ENCODE measurements at places on chromosomes 16 and 17.

GRCh38 chr17:31320241-31320640 lies 1.2 kb downstream of the EVI2A start:
- no peak for DNase-seq

DNA sequence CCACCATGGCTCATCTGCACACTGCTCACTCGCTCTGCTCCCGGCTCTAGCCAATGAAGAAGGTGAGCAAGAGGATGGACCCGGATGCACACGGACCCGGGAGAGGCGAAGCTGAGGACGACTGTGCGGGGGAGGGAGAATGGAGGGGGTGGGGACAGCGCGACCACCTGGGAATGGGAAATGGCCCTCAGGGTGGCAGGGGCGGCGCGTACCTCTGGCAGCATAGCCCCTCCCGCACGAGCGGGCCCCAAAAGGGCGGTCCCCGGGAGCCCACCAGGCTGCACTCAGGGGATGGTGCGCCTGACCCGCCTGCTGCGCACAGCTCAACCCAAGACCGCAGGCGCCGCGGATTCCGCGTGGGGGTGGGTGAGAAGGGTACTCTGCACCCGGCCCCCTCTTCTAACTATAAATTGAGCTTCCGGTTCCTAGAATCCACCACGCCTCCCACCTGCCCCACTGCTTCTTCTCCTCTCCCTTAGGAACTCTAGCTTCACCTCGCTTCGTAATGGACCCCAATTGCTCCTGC lies 6.1 kb downstream of the MT1H start:
- DNase-seq = peak; percentile 59

DNA sequence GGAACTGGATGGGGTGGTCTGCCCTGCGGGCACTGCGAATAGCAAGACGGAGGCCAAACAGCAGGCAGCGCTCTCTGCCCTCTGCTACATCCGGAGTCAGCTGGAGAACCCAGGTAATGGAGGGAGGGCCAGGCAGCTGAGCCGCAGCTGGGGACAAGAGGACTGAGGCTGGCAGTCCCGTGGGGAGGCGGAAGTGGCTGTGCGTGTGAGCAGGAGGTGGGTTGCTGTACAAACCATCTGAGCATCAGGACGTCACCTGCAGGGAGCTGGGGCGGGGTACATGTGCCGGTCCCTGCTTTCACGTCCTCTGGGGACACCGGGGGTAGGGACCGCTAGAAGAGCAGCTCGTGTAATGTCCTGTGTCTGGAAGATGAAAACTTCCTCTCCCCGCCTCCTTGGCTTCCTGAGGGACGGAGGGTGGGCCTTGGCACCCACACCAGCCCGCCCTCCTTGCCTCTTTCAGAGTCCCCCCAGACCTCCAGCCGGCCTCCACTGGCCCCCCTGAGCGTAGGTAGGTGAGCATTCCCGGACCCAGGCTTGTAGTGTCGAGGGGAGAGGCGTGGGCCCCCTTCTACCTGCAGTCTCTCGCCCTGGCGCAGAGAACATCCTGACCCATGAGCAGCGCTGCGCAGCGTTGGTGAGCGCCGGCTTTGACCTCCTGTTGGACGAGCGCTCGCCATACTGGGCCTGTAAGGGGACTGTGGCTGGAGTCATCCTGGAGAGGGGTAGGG lies 3.7 kb downstream of the ADAD2 start:
- peak; percentile 13 for DNase-seq

- no peak for DNase-seq
Measured at GRCh38 chr17:65402513-65403496, 158.6 kb downstream of the AXIN2 start.

DNA sequence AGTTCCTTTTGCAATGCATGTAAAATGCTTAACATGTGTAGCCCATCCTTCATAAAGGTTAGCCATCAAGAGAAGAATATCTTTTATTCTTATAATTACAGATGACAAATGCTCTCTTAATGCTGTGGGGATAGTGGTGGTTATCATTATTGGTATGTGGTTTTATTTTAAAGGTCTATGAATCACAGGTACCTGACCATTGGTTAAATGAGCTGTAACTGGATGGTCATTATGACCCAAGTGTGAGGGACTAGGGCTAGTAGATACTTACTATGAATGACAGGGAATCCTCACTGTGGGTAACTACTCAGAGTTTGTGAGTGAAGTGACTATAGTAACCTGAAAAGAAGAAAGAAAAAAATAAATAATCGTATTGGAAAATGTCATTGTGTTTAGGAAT lies 78.8 kb downstream of the CDRT15 start:
- DNase-seq = no peak

DNA sequence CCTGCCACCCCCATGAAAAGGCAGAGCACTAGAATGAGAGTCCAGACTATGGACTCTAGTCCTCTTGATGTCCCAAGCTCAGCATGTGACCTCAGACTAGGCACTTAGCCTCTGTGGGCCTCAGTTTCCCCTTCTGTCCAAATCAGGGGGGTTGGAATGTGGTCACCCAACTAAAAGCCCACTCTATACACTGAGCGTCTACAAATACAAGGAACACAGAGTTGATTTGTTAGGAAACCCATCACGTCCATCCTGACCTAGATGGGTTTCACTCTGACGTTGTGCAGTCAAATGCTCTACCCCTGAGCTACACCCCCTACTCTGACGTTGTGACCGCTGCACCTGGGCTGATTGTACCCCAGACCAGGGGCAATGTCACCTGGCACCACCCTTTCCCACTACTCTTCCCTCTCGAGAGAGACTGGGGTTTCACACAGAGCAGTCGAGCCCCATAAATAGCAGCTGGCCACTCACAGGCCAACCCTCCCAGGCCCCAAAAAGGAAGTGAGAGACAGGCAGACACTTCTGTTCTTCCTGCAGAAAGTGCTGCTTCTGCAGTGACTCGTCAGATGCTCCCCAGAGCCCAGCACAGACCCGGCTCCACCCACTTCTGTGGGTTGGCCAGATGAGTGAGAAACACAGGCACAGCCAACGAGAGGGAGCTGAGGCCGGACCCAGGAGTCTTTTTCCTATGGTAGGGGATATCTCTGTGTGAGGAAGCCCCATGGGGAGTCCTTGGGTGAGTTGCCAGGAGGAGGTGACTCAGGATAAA lies 16.1 kb upstream of the TNFRSF13B start:
- DNase-seq = peak; percentile 68

DNA sequence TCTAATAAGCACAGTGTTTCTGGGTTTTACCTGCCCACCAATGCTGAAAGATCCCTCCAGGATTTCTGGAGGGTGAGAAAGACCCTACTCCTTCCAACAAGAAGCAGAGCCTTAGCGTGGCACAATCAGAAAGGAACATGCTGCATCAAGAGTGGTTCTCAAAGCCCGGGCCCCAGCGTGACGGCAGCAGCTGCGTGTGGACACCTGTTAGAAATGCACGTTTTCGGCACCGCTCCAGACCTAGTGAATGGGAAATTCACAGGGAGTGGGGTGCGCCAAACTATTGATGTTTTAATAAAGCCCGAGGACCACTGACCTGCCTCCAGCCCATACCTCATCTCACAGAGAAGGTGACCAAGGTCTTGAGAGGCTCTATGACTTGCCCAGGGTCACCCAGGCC lies 55.8 kb downstream of the PECAM1 start:
- DNase-seq = no peak

- DNase-seq = no peak
Measured at GRCh38 chr16:4087099-4087885, 28.9 kb downstream of the ADCY9 start.

DNA sequence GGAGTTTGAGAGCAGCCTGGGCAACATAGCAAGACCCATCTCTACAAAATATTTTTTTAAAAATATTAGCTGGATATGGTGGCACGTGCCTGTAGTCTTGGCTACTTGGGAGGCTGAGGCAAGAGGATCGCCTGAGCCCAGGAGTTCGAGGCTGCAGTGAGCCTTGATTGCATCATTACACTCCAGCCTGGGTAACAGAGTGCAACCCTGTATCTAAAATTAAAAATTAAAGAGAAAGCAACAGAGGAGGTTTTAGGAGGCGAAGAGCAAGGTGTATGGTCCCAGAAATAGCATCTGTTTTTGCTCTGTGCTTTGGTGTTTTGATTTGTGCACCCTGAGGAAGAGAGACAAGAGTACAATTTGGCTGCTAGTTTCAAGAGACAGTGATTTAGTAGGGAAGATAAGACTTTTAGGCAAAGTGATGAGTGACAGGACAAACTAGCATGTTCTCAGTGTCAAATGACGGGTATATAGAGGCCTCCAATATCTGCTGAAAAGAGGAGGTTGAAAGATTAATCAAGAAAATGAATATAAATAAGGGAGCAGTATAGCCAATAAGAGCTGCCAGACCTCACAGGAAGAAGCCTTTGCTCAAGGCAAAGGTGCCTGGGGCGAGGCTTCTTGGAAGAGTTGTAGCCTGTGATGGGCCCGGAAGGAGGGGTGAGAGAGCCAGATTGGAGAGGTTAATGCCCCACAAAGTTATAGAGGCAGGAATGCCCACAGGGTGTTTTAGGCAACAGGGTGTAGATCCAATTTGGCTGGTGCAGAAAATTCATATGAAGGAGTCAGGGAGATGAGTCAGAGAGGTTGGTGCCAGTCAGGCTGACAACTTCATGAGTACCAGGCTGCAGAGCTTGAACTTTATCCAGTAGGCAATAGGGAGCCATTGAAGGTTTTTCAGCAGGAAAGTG lies 11.4 kb downstream of the HLF start:
- no peak for DNase-seq

GRCh38 chr16:89764711-89765201 lies 43.4 kb downstream of the ZNF276 start:
- DNase-seq = peak; percentile 37

GRCh38 chr17:81489012-81489997 lies 23.3 kb downstream of the ACTG1 start:
- no peak for DNase-seq

GRCh38 chr17:67095803-67096202 lies 51.4 kb downstream of the CACNG1 start:
- DNase-seq = no peak

GRCh38 chr17:44952946-44953475 lies 5.4 kb upstream of the KIF18B start:
- DNase-seq = no peak

GRCh38 chr16:87877942-87878507 lies 8.7 kb upstream of the SLC7A5 start:
- DNase-seq = peak; percentile 40

- DNase-seq = no peak
Measured at GRCh38 chr17:47225436-47225858, 16.3 kb downstream of the MYL4 start.

GRCh38 chr16:61926766-61927165 lies 109.5 kb downstream of the CDH8 start:
- no peak for DNase-seq

- no peak for DNase-seq
Measured at GRCh38 chr17:78032166-78032565, 73.7 kb downstream of the TNRC6C start.

GRCh38 chr17:39238311-39238972 lies 12.7 kb upstream of the STAC2 start:
- DNase-seq = peak; percentile 77

- DNase-seq = no peak
Measured at GRCh38 chr17:48254896-48255295, 147.3 kb downstream of the SNX11 start.

DNA sequence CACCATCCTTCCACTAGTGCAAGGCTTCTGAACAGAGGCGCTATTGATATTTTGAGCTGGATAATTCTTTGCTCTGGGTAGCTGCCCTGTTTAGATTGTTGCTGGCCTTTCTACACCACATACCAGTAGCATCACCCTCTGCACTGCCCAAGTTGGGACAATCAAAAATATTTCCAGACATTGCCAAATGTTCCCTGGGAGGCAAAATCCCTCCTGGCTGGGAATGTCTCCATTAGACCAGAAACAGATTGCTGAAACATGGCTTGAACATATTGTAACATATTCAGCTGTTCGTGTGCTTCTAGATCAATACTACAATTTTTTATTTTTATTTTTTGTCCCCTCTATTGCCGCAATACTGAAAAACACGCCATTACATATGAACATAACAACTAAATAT lies 174.6 kb downstream of the ABCA8 start:
- no peak for DNase-seq

DNA sequence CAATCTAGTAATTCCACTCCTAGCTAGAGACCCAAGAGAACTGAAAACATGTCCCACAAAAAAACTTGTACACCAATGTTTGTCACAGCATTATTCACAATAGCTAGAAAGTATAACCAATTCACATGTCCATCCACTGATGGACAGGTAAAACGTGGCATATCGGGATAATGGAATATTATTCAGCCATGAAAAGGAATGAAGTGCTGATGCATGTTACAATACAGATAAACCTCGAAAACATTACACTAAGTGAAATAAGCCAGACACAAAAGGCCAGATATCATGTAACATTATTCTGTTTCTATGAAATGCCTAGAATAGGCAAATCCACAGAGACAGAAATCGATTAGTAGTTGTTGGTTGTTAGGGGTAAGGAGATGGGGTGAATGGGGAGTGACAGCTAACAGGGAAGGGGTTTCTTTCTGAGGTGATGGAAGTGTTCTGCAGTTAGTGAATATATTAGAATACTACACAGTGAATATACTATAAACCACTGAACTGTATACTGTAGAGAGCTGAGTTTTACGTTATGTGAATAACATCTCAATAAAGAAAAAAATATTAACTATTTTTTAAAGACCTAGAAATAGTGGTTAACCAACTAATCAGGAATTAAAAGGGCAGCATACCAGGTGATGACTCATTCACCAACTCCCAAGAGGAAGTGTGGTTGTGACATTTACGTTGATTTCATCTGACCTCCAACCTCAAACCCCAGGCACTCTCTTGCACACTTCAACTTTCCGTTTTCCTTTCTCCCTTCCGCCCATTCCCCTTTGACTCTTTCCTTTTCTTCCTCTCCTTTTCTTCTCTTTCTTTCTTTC lies 48.6 kb downstream of the GAS7 start:
- no peak for DNase-seq

GRCh38 chr17:32482568-32483320 lies 4.0 kb upstream of the CDK5R1 start:
- DNase-seq = no peak

DNA sequence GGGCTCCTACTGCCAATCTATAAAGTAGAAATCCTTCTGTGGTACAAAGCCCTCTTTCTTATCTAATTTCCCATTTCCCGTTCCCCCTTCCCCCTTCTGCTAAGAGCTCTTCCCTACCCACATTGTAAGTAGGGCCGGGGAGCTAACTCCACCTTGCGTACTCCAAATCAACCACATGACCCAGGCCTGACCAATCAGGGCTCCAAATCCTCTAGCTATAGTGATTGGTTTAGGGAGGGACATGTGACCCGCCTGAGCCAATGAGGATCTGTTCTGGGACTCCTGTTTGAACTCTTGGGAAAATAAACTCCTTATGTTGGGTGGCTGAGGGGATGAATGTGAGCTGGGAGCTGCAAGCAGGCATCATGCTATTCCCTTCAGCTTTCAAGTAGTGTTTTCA lies 40.9 kb upstream of the MEOX1 start:
- DNase-seq = no peak

DNA sequence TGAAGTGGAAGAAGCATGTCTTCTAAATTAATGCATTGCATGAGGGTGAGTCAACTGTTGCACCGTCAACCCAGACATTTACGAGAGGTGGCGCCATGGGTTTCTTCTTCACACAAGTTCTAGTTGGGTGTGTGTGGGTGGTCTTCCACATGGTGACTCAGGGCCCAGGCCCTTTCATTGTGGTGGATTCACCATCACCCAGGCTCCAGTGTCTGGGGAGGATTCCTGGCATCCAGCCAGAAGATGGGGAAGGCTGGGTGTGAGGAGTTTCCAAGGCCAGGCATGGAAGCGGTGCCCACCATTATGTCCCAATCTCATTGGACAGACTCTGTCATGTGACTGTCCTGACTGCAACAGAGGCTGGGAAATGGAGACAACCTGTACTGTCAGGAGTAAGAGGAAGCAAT lies 21.4 kb upstream of the JPH3 start:
- peak; percentile 5 for DNase-seq

GRCh38 chr16:379961-380761 lies 1.6 kb downstream of the PGAP6 start:
- no peak for DNase-seq

Measured in activated naive CD4-positive, alpha-beta T cell treated with Interleukin-2 at 50 U/mL for 16 hours (primary cell).